Hypothalamus (tissue), 51 donors: ENCODE measurements at places on chromosomes 4 and X.
A peak's percentile ranks its signal among the peaks of the same experiment; 100 is the strongest.

DNA sequence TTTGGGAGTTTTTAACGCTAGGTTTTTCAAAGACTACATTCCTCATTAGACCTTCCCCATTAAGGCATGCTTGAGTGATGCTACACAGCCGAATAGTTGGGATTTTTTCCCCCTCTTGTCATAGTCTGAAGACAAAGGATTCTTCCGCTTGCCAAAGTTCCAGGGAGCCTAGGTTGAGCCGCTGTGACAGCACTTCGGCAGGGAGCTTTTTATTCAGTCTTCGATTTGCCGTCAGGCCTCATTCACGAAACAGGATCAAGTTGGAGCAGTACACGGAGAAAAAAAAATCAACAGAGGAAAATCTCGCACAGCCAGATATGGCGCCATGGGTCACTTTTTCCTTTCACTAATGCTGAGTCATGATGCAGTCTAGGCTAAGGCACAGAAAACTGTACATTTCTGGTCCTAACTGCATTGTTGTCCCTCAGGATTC is 24.3 kb downstream of the SHROOM3 start:
- DNase-seq: no peak

GRCh38 chr4:24570574-24571236 is 13.6 kb downstream of the DHX15 start:
- no peak for DNase-seq

GRCh38 chr4:153937289-153937688 is 148.4 kb upstream of the SFRP2 start:
- DNase-seq: no peak

GRCh38 chr4:103019308-103020124 is at the start of gene SLC9B1:
TSS of gene SLC9B1 (minus strand) at chr4:103019705. CDS start at chr4:102991711, 27,994 bp downstream.
- peak; percentile 92 for DNase-seq

GRCh38 chrX:3268829-3269228 is 77.6 kb downstream of the MXRA5 start:
- no peak for DNase-seq

DNA sequence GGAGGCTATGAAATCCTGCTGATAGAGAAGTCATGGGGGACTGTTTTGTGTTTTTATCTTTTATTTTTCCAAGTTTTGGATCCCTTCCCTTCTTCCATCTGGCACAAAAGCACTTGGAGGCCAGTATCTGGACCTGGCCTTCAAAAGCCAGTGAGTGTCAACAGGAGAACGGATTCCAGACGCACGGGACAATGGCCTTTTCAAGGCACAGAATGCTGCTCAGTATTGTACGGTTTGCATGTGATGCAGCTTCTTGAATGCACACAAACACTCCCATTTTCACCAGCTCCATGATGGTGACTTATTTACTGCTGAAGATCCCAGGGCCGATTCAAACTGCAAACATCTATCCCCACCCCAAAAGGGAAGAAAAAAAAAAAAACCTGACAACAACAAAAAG is 145.4 kb downstream of the CPEB2 start:
- peak; percentile 43 for DNase-seq

DNA sequence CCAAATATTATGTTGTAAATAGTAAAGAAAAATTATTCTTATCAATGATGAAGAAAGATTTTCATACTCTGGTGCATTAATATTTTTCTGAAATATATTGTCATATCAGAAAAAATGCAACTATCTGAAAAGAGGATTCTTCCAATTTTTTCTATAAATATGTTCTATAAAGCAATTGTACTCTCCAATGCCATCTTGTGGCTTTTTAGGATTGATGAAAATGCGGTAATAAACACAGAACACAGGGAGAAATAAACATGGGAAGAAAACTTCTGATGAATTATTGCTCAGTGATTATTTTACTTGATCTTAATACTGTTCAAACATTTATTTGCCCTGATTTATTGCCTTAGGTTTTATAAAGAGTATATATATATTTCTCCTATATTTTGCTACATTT is 215.4 kb downstream of the IL1RAPL1 start:
- no peak for DNase-seq

- DNase-seq: no peak
Observed at GRCh38 chrX:151510203-151510602, 53.3 kb upstream of the PASD1 start.

- no peak for DNase-seq
Observed at GRCh38 chr4:56348576-56348975, 38.7 kb downstream of the AASDH start.

GRCh38 chrX:133950214-133950613 is 35.2 kb downstream of the GPC3 start:
- no peak for DNase-seq

- DNase-seq: no peak
Observed at GRCh38 chr4:76306882-76307659, 538 bp downstream of the STBD1 start.

GRCh38 chr4:57102050-57102624 is 8.0 kb downstream of the IGFBP7 start:
- no peak for DNase-seq

DNA sequence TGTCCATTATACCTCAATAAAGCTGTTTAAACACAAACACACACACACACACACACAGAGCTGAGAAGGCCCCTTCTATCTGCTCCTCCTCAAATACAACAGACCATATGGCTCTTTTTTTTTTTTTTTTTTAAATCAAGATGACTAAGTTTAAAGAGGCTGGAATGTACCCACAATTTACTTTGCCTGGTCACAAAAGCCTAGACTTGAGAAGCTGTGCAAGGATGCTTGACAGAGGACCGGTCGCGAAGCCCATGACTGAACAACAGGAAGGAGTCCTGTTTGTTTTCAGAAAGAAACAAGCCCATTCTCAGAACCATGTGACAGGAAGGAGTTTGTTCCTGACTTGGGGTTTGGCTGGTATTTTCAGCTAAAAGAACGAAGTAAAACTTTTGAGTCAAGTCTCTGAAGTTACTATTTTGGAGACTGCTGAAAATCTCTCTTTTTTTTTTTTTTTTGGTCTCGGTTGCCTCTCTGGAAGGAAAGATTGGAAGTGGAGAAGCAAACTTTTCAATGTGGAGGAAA is 650.9 kb upstream of the TENM3 start:
- DNase-seq: no peak

GRCh38 chr4:101019941-101020401 is 327.4 kb downstream of the PPP3CA start:
- DNase-seq: no peak

GRCh38 chrX:18194688-18195087 is 26.0 kb downstream of the BEND2 start:
- no peak for DNase-seq

DNA sequence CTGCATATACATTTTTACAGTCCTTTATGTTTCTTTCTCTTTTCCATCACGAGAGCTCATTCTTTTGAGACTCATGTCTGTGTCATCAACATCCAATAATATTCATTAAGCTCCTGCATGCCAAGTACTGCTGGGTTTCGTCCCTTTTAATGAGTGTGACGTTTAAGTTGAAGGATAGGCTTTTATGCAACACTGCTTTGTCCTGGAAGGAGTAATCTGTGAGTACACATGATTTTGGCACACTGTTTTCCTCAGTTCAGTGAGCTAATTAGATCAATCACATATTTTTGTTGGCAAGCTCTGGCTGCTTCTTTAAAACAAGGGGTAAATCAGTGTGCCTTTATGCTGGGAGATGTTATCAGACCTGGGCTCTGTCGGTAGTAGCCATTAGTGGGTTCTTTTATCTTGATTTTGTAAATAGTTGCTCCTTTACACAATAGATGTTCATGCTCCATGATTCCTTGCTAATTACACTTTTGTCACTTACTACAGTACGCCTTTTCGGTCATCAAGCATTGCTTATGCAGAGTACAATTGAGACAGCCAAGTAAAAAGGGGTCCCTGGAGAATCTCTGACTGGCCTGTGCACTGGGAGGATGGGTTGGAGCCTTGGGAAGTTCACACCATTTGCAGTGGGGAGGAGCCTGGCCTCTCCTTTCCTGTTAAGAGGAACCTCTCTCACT is 132.6 kb downstream of the FHIP1A start:
- DNase-seq: no peak

- no peak for DNase-seq
Observed at GRCh38 chrX:71241301-71241700, 12.6 kb downstream of the ZMYM3 start.

DNA sequence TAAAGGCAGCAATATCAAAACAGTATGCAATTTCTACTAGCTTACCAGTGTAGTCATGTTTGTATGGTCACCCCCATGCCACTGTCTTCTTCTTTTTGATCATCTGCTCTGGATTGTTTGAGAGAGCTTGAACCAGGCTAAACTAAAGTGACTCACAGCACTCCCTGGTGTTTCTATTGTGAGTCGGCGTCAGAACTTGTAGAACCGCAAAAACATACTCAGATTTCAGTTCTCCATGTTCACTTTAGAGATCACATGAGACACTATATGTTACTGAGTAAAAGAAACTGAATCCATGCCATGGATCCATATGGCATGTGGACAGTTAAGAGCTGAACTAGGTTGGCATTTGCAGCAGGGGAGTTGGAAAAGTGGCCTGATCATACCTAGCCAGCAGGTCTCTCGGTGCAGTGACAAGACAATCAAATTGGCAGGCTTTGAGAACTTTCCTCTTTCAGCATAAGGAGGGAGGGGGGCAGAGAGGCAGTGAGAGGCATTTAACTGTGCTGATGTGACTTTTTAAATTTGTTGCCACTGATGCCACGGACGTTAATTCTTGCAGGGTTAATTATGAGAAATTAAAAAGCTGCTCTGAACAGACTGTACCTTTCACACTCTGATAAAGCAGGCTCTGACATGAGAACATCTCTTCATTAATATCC is 88.4 kb downstream of the AFF2 start:
- no peak for DNase-seq

- DNase-seq: no peak
Observed at GRCh38 chr4:68272860-68273259, 27.4 kb upstream of the TMPRSS11B start.

GRCh38 chrX:1554469-1555210 is 17.7 kb upstream of the P2RY8 start:
- no peak for DNase-seq
